ENCODE measurements at places on chromosomes 3 and 15.
A peak's percentile ranks its signal among the peaks of the same experiment; 100 is the strongest.

GRCh38 chr15:69807721-69808120 lies 290.0 kb downstream of the TLE3 start:
- peak; percentile 23 for DNase-seq

- DNase-seq = no peak
Observed at GRCh38 chr3:248864-249520, 52.4 kb downstream of the CHL1 start.

- DNase-seq = no peak
Observed at GRCh38 chr15:66850078-66850991, 148.3 kb downstream of the SMAD6 start.

DNA sequence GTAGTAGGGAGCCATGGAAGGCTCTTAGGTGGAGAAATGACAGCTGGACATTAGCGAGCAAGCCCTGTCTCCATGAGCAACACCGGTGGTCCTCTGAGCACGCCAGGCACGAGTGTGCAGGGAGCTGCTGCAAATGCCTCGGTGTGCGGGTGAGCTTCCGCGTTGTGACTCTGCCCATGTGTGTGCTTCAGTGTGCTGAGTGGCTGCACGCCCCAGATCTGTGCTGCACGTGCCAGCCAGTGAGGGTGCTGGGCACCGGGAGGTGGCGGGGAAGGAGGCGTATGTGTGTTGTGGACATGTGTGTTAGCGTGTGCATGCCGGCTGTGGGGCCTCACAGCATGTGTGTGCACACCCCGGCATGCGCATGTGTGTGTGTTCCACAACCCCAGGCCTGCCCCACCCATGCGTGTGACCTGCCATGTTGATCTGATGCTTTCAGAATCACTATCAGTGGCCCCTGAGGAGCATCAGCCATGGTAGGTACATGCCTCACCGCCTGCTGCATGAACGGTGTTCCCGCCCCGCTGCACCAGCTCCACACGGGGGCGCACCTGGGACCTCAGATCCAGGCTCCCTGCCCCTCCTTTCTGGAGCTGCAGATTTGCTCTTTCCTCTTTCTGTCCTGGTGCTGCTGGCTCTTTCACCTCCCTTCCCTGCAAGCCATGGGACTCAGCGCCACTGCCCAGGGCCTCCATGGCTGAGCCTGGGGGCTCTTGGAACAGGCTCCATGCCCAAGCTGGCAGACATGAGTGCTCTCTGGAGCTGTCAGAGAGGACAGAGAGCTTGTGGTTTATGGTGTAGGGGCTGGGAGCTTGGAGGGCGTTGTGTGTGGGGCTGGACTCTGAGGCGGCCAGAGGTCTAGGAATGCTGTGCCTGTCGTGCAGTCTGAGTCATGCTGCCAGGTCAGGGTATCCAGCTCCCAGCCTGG lies 169.4 kb downstream of the TBC1D2B start:
- DNase-seq = peak; percentile 76

GRCh38 chr3:82002986-82003642 lies 241.7 kb upstream of the GBE1 start:
- no peak for DNase-seq

DNA sequence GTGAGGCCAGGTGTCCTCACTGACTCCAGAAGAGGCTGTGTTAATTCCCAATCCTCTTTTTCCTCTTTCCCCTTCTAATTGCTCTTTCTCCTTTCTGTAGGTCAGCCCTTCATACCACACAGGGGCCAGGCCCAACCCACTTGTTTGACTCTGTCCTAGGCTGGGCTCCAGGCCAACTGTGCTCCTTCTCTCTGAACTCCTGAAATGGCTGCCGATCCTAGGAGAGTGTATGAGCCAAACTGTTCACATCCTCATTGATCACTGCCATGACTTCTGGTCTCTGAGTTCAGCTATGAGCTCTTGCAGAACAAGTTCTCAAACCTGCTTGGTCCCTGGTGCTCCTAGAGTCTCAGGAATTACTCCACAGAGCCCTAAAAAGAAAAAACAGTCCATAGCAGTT lies 145.1 kb downstream of the VGLL4 start:
- DNase-seq = no peak

DNA sequence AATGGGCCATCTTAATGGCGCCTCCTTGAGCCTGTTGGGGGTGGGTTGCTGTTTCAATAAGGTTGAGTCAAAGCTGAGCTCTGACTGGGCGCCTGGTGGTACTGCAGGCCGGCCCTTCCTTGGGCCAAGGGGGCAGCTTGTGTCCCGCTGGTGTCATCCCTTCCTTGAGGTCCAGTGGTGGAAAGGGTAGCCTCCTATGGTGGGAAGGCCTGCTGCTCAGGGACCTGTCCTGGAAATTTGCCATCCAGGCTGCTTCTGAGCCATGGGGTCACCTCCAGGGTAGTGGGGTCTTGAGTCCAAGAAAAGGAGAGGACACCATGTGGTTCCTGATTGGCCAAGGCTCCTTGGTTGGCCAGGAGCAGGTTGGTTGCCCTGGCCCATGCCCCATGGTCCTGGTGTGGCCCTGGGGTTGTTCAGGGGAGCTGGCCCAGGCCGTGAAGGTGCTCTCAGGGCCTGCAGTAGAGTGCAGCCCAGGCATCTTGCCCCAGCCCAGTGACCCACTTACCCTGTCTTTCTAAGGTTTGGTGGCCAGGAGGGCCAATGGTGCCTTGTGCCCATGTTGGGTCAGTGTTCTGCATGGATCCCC lies 188.7 kb downstream of the UBE3A start:
- no peak for DNase-seq

DNA sequence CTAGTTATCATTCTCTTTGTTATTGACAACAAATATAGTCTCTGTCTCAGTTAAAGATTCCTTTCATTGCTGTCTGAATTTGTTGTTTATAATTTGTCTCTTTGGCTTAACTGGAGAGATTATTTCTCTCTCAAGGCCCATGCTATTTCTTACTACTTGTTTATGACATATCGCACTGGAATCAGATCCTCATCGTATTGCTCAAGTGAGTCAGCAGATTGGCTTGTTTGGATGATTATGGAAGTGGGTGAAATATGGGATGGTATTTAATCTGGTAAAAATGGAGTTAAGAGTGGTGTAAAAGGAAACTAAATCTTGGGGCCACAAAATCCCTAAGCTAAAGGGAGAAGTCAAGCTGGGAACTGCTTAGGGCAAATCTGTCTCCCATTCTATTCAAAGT lies 613.1 kb downstream of the SI start:
- no peak for DNase-seq

DNA sequence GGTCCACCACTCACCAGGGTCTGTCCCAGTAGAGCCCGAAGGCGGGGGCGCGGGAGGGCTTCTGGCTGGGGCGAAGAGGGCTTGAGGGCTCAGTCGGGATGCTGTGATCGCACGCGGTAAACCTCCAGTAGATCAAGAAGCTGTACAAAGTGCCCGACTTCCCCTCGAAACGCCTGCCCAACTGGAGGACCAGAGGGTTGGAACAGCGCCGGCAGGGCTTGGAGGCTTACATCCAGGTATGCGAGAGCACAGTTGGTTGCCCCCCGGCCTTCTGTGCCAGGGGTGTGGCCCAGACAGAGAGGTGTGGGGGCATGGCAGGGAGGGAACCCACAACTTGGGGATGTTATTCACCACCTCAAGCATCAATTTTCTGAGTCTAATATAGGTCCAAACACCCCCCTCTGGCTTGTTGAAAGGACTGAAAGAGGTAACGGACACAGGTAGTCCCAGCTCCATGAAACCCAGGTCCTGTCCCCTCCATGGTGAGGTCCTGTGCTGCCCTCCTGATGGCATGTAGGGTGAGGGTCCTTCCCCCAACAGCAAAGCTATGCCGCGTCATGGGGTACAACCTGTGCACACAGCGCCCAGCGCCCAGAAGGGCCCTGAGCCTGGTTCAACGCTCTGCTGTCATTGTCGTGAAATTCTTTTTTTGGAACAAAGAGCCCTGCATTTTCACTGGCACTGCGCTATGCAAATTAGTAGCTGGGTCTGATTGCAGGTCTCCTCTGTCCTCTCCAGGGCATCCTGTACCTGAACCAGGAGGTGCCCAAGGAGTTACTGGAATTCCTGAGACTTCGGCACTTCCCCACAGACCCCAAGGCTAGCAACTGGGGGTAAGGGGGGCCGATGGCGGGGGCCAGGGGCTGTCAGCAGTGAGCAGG lies 1.2 kb downstream of the SNX22 start:
- peak; percentile 25 for DNase-seq

- peak; percentile 56 for DNase-seq
Observed at GRCh38 chr3:149494022-149494758, 19.7 kb downstream of the TM4SF4 start.

DNA sequence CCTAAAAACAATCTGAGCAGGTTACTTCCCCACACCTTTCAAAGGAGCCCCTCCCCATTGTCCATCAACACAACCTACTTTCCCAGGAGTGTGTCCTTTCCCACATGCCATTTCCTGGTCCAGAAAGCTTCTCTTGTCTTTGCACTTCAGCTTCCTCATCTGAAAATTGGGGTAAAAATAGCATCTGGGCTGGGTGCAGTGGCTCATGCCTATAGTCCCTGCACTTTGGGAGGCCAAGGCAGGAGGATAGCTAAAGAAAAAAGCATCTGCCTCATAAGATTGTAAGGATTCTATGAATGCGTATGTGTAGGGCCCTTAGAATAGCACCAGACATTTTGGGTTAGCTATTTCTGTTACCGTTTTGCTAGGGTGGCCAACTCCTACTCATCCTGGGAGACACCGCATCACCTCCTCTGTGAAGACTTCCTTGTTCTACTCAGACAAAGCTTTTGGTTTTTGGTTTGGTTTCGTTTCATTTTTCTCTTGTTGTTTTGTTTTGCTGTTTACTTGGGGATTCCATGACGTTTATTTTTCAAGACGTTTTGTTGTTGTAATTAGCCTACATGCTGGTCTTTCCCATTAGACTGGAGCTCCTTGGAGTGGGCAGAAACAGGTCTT lies 224.4 kb upstream of the TLE3 start:
- DNase-seq = no peak

GRCh38 chr15:92880796-92881195 lies 19.3 kb upstream of the CHD2 start:
- no peak for DNase-seq

DNA sequence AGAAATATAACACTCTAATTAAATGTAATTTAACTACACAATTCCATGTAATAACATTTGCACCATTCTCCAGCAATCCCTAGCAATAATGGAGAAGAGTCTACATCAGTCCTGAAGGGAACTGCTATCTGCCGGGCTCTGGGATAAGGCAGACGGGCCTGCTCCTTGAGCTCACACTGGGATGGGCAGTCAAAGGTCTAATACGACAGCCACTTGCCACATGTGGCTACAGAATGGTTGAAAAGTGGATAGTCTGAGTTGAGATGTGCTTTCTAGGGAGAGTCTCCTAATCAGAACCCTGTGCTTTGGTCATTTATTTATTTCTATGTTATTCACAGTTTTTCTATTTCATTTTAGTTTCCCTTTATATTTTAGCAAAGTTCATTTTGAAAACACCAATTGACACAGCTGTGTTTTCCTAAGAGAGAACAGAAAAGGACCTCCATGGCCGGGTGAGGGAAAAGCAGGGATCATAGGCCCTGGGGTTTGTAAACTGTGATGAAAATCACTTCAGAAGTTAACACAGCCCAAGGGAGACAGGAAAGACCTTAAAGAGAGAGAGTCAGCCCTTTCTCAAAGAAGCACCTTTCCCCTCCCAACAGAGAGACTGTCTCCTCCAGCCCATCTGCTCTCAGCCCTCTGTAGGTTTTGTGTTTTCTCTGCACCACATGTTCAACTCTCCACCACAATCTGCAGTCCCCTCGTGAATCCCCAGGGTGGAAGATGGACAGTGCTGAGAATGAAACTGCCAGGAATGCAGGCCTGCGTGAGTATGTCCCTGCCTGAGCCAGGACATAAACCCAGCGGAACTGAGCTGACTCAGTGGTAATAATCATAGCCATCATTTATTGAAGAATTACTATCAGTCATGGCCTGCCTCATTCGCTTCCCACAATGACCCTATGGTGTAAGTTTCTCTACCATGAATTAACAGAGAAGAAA lies 11.6 kb downstream of the FSIP1 start:
- no peak for DNase-seq

- no peak for DNase-seq
Observed at GRCh38 chr3:161081633-161082032, 23.5 kb downstream of the B3GALNT1 start.

DNA sequence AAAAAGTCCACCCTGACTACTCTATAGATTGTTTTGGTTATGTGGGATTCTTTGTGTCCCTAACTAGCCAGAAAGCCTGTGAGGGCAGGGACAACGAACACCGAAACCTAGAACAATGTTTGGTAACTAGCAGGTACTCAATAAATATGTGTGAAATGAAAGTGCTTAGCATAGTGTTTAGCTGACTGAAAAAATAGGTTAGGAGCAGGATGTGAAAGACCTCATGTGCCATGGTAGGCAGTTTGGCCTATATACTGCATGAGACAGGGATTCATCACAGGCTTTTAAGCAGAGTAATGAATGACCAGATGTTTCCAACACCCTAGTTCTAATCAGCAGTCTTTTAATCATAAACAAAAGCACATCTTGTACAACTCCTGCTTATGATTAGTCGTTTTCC lies 64.2 kb downstream of the MYO5A start:
- DNase-seq = peak; percentile 24

GRCh38 chr15:80266113-80266512 lies 14.1 kb upstream of the CTXND1 start:
- DNase-seq = no peak

- DNase-seq = no peak
Observed at GRCh38 chr15:27870320-27870719, 228.8 kb downstream of the OCA2 start.

- DNase-seq = no peak
Observed at GRCh38 chr3:187112934-187113793, 26.1 kb downstream of the RPL39L start.

- DNase-seq = peak; percentile 23
Observed at GRCh38 chr3:43620831-43621655, 768 bp downstream of the ANO10 start.

DNA sequence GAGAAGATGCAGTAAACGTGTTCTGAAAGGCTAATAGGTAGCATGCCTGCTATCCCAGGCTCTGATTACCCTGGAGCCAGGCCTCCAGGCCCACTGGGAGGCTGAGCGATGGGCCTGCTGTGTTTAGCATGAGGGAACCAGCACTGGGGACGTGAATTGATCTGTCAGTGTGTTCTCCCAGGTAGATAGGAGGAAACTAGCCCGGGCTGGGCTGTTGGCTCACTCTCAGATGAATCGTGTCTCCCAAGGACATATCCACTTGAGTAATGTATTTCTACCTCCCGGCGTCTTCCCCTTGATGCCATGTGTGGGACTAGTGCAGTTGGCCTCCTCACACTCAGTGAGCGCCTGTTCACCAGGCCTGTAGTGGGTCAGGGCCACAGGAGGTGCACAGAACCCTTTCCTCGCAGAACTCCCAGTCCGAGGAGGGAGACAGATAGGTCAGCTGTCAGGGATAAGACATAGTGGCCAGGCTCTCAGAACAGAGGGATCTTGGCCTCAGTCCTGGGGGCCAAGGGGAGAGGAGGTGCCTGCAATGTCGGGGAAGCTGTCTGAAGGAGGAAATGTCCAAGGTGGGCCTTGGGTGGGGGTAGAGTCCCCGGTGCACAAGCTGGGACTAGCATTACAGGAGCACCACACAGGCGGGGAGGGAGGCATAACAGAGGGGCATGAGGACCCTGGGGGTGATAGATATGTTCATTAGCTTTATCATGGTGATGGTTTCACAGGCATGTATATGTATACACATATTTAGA lies 111.7 kb downstream of the DNAJB8 start:
- DNase-seq = no peak
